ENCODE measurements at places on chromosomes 2 and 18. TPM values are rescaled to one million over a fixed set of nuclear protein-coding genes. Genes with fewer than 3 reads are reported as not detected.

Gene GCA
- total RNA-seq, result 21.1 TPM

Gene ATP6V1B1
- 1.4 TPM for total RNA-seq

Gene KLHL41
- total RNA-seq, result 1.1 TPM

Gene ELOA2
- total RNA-seq, result not detected

Gene OTOS
- not detected for total RNA-seq

Gene ASB1
- 39.7 TPM for total RNA-seq

Gene LRRC30
- not detected for total RNA-seq

All from posterior vena cava (tissue), 2 donors.